Muscle of arm (tissue), 14 donors: ENCODE measurements at places on chromosomes 3 and 15.
A peak's percentile ranks its signal among the peaks of the same experiment; 100 is the strongest.

- peak; percentile 72 for DNase-seq
Measured at GRCh38 chr3:79414806-79415205, 353.0 kb downstream of the ROBO1 start.

DNA sequence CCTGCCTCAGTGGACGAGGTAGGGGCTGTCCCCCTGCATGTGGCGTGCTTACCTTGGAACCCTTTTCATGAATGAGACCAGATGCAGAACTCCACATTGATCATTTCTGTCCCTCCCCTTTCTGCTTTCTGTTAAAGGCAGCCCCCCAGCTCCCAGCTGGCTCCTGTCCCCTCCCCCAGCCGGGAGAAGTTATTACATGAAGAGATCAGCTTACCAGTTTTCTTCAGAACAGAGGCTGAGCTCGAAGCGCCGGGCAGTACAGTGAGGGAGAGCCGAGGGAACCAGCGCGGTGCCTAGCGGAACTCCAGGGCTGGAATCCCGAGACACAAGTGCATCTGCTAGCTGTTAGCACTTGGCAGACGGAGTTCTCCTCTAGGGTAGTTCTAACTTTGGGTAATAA, 263.3 kb upstream of the NR2E3 start:
- peak; percentile 46 for DNase-seq

GRCh38 chr15:98650417-98651035, 2.2 kb downstream of the IGF1R start:
- DNase-seq, result peak; percentile 55

GRCh38 chr3:53493963-53494791, at the start of gene CACNA1D:
Gene CACNA1D (plus strand): TSS chr3:53494611. CDS start chr3:53495167, 556 bp downstream.
- DNase-seq, result no peak

- no peak for DNase-seq
Measured at GRCh38 chr15:67878712-67879206, 38.9 kb upstream of the RNU6-1 start.

- DNase-seq, result no peak
Measured at GRCh38 chr15:80395616-80396015, 8.6 kb upstream of the ARNT2 start.
